ENCODE measurements at places on chromosomes 4 and X.

GRCh38 chr4:66741081-66741480 is 804.2 kb downstream of the CENPC start:
- no peak for DNase-seq

DNA sequence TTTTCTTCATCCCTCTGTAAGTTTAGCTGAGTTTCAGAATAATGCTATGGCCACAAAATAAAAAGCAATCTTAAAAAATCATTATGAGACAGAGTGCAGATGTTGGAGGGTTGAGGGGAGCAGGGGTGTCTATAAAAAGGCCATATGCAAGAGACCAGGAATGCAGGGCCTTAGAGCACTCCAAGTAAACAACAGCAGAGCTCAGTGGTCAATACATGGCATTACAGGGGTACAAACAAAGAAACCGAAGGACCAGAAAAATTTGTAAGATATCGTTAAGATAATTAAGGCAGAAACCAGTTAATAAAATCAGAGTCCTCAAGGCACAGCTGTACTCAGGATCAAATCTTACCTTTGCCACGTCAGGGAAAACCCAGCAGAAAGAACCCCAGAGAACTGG is 28.4 kb upstream of the NDST3 start:
- DNase-seq = no peak

DNA sequence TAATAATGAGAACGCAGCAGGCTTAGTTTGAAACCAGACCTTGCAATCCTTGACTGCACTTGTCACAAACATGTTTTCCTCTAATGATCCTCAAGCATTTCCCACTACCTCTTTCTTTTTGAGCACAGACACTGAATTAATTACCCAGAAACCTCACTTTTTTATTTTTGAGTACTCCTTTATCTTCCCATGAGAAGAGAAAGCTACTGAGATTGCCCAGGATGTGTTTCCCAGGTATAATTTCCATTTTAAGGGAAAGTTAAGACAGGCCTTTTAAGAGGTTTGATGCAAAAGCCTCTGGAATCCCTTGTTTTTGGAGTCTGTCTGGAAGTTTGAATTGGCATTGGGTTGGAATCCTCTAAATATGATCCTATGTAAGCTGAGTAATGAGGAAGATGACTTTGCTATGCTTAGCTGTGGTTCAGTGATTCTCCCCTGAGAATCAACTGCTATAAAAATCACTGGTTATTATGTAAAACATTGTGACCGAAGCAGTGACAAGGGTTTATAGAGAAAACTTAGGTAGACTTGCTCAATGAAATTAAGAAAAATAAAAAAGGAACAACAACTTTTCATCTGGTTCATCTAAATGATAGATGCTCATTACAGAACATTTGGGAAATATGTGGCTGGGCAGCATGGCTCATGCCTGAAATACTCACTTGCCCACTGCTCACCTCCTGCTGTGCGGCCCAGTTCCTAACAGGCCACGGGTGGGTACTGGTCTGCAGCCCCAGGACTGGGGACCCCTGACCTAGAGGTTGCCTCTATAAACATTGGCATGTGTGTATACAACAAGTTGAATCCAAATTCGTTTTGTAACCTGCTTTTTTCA is 10.8 kb upstream of the RHOH start:
- no peak for DNase-seq

GRCh38 chrX:41314881-41315280 is 19.1 kb upstream of the DDX3X start:
- no peak for DNase-seq

GRCh38 chr4:47538111-47538824 is 53.2 kb downstream of the ATP10D start:
- DNase-seq = no peak

All from CD4-positive, alpha-beta T cell treated with Interleukin-6 for 4 hours (primary cell).